ENCODE measurements at places on chromosomes 1 and 21.

- DNase-seq: no peak
- no peaks in the 10 kb centered on the region for H3K36me3 ChIP-seq
- no peak overlapping the region for H3K4me3 ChIP-seq
- no peak overlapping the region for H3K27ac ChIP-seq
- H3K27me3 ChIP-seq: no peaks in the 10 kb centered on the region
These were observed 665.8 kb downstream of the PLPP3 start for GRCh38 chr1:55913565-55913964.

- peaks cover 48% of the 10 kb centered on the region for H3K36me3 ChIP-seq
- peaks cover 97% of the 10 kb centered on the region for H3K4me1 ChIP-seq
- no peak for DNase-seq
- peak overlapping the region; percentile 95 for H3K27ac ChIP-seq
- no peaks in the 10 kb centered on the region for H3K27me3 ChIP-seq
These were observed 29.5 kb downstream of the CD247 start for GRCh38 chr1:167488786-167489185.

DNA sequence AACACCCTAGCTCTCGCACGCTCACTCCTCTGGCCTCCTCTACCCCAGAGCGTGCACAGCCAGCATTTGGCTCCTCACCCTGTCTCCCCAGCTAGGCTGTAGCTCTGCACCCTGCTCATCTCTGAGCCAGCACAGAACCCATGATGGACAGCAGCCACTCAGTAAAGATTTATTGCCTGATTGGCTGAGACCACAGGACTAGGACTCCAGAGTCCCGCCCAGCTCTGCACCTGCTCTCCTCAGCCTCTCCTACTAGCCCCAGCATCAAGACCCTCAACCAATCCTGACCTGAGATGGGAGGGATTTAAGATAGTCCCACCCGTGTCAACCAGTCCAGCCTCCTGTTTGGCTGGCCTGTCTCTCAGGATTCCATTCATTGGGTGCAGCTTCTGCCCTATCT is 9.3 kb downstream of the C1QB start:
- H3K4me3 ChIP-seq: no peak overlapping the region
- no peak overlapping the region for H3K27ac ChIP-seq
- DNase-seq: no peak
- no peaks in the 10 kb centered on the region for H3K4me1 ChIP-seq
- peaks cover 18% of the 10 kb centered on the region for H3K27me3 ChIP-seq
- no peaks in the 10 kb centered on the region for H3K36me3 ChIP-seq

DNA sequence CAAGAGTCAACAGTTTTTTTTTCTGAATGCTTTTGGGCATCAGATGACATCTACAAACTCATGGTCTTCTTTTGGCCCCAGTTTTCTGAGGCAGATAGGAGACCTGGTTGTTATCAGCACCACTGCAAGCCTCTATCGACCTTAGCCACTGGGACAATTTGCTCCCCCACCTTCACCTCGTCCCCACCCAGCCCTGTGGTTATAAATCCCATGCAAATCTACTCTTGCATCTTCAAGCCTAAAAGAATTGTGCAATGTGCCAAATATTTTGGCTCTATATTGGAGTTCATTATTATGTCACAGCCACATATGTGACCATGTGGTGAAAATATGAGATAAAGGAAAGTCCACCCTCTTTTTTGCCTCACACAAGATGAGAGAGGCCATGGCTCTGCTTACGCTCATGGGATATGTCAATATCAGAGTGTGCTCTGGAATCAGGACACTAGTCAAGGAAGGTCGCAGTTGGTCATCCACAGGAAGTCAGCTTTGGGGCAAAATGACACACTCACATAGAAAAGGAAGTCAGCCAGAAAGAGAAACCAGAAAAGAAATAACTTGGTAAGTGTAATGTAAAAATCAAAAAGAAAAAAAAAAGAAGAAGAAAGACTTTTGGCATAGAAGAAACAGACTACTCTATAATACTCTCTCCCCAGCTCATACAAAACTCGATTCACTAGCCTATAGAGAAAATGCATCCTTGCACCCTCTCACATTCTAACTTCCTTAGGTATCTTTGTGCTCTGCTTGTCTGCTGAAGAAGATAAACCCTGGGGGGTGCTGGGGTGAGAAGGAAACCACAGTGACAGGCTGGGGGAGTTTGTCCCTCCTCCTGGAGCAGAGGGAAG is 21.2 kb downstream of the SLC30A10 start:
- DNase-seq: no peak
- H3K27me3 ChIP-seq: peaks cover 6% of the 10 kb centered on the region
- no peak overlapping the region for H3K27ac ChIP-seq
- no peak overlapping the region for H3K4me3 ChIP-seq
- H3K36me3 ChIP-seq: no peaks in the 10 kb centered on the region

GRCh38 chr1:228540161-228540917 is 53.2 kb downstream of the RNF187 start:
- H3K27me3 ChIP-seq: peaks cover 39% of the 10 kb centered on the region
- no peak for DNase-seq
- no peak overlapping the region for H3K27ac ChIP-seq
- no peaks in the 10 kb centered on the region for H3K4me1 ChIP-seq
- H3K4me3 ChIP-seq: no peak overlapping the region
- H3K36me3 ChIP-seq: peaks cover 2% of the 10 kb centered on the region

GRCh38 chr1:27469334-27469733 is 20.6 kb downstream of the WASF2 start:
- H3K36me3 ChIP-seq: no peaks in the 10 kb centered on the region
- H3K27ac ChIP-seq: peak overlapping the region; percentile 44
- no peaks in the 10 kb centered on the region for H3K27me3 ChIP-seq
- H3K4me1 ChIP-seq: peaks cover 73% of the 10 kb centered on the region
- H3K4me3 ChIP-seq: no peak overlapping the region

DNA sequence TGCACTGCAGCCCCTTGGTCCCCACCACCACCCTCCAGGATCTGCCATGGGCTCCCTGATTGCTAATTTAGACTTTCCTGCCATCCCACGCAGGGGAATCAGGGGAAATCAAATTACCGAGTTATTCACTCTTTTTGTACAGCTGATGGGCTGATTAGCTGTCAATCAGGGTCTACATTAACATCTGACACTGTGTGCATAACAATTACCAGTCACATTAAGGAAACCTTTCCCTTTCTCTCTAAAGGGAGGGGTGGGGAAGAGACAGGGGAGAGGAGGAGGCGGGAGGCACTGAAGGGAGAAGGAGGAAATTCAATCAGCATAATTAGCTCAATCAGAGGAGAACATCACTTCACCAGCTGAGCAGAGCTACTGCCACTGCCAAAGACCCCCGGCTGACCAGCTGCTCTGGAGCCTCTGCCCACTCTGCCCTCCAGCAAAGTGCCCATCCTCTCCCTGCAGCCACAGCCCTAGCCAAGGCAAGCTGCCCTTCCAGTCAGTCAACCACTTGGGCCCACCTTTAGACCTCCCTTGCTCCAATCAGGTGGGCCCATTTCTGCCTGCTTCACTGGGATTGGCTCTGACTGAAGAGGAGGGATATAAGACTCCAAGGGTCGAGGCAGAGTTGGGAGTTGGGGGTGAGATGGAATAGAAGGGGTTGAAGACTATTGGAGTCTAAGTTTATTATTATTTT is 199.3 kb upstream of the ZC3H12A start:
- H3K27me3 ChIP-seq: peaks cover 23% of the 10 kb centered on the region
- no peaks in the 10 kb centered on the region for H3K4me1 ChIP-seq
- H3K4me3 ChIP-seq: no peak overlapping the region
- H3K27ac ChIP-seq: no peak overlapping the region
- no peak for DNase-seq
- H3K36me3 ChIP-seq: peaks cover 9% of the 10 kb centered on the region

GRCh38 chr1:9603307-9603706 is 14.6 kb downstream of the TMEM201 start:
- no peak for DNase-seq
- no peaks in the 10 kb centered on the region for H3K4me1 ChIP-seq
- H3K27ac ChIP-seq: no peak overlapping the region
- H3K4me3 ChIP-seq: no peak overlapping the region
- H3K27me3 ChIP-seq: no peaks in the 10 kb centered on the region
- H3K36me3 ChIP-seq: peaks cover 22% of the 10 kb centered on the region

DNA sequence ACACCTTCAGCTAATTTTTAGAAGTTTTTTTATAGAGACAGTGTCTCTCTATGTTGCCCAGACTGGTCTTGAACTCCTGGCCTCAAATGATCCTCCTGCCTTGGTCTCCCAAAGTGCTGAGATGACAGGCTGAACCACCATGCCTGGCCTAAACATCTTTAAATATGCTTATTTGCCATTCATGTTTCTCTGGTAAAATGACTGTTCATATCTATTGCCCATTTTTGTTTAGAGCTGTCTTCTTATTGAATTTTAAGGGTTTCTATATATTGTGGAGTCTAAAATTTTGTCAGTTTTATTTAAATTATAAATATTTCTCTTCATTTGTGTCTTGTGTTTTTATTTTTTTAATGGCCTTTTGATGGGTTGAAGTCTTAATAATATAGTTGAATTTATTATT is 3.0 kb upstream of the PM20D1 start:
- no peak overlapping the region for H3K4me3 ChIP-seq
- no peaks in the 10 kb centered on the region for H3K27me3 ChIP-seq
- H3K27ac ChIP-seq: no peak overlapping the region
- DNase-seq: no peak
- peaks cover 10% of the 10 kb centered on the region for H3K4me1 ChIP-seq

DNA sequence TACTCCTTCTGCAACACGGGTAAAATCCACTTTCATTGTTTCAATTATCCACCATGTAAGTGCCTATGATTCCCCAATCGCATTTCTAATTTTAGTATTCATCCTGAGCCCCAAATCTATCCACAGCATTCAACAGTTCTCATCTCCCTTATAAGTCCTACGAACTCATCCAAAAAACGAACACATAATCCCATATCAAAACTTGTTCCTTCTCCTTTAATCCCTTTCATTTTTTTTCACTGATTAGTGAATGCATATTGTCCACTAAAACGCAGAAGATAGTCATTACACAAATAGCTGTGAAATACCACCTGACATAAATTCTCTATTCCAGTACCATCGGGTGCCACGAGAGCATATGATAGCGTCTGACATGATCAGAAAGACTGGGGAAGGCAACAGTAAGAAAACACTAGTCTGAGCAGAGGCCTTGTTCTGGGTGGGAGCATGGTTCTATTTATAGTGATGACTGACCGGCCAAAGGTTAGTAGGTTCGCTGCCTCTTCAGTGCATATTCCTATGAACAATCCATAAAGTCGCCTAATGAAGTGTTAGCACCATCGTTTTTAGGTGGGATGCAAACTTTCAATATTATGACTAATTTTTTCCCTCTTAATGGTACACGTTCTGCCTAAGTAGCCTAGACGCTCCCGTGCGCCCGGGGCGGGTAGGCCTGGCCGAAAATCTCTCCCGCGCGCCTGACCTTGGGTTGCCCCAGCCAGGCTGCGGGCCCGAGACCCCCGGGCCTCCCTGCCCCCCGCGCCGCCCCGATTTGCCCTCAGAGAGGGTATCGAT is 648 bp downstream of the ATP5PF start:
- H3K36me3 ChIP-seq: peaks cover 31% of the 10 kb centered on the region
- H3K4me1 ChIP-seq: peaks cover 51% of the 10 kb centered on the region
- peak; percentile 4 for DNase-seq
- peak overlapping the region; percentile 93 for H3K4me3 ChIP-seq
- peak overlapping the region; percentile 100 for H3K27ac ChIP-seq
- no peaks in the 10 kb centered on the region for H3K27me3 ChIP-seq

- H3K4me1 ChIP-seq: no peaks in the 10 kb centered on the region
- DNase-seq: no peak
- H3K4me3 ChIP-seq: no peak overlapping the region
- H3K36me3 ChIP-seq: peaks cover under 1% of the 10 kb centered on the region
- H3K27me3 ChIP-seq: peaks cover 14% of the 10 kb centered on the region
These were observed 273.8 kb downstream of the MATN1 start for GRCh38 chr1:30449428-30450147.

DNA sequence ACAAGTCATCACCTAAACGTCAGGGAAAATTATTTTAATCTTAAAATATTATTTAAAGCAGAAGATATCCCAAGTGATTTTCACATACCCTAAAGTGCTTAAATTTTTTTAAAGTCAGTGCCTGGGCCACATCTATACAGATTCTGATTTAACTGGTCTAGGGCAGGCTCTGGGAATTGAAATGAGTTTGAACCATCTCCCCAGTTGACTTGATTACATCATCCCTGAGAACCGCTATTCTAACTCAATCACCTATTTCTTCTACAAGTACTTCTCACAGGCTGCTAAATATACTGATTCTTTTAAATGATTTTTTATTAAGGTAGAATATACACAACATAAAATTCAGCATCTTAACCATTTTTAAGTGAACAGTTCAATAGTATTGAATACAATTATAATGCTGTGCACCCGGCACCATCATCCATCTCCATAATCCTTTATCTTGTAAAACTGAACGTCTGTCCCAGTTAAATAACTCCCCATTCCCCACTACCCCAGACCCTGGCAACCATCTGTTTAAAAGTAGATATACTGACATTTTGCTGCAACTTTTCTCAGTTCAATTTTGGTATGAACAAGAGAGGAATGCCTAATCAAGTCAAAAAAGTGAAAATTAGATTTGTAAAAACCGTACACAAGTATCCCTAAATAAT is 19.5 kb downstream of the GART start:
- no peaks in the 10 kb centered on the region for H3K4me1 ChIP-seq
- H3K36me3 ChIP-seq: no peaks in the 10 kb centered on the region
- DNase-seq: no peak

DNA sequence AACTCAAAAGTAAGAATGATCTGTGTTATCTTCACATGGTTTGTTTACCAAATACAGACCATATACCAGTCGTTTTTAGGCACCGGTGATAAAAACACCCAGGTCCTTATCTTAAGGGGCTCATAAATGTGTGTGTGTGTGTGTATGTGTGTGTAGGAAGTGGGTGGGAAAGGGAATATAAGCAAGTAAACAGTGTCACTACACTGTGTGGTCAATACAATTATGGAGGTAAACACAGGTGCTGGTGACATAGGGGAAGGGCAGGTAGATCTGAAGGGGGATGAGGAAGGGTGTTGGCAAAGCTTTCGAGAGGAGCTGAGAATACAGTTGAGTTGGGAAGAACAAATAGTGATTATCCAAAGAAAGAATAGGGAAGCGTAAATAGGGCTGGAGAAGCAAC is 19.1 kb upstream of the MRPS6 start:
- no peaks in the 10 kb centered on the region for H3K36me3 ChIP-seq
- H3K27me3 ChIP-seq: no peaks in the 10 kb centered on the region
- no peak for DNase-seq
- H3K4me1 ChIP-seq: no peaks in the 10 kb centered on the region
- no peak overlapping the region for H3K27ac ChIP-seq
- no peak overlapping the region for H3K4me3 ChIP-seq

GRCh38 chr1:26684763-26685508 is 10.9 kb upstream of the ARID1A start:
- H3K4me3 ChIP-seq: no peak overlapping the region
- peaks cover 9% of the 10 kb centered on the region for H3K4me1 ChIP-seq
- H3K27me3 ChIP-seq: no peaks in the 10 kb centered on the region
- DNase-seq: no peak
- no peak overlapping the region for H3K27ac ChIP-seq

GRCh38 chr1:109020693-109021257 is 21.1 kb downstream of the WDR47 start:
- no peak overlapping the region for H3K27ac ChIP-seq
- peaks cover 11% of the 10 kb centered on the region for H3K36me3 ChIP-seq
- no peaks in the 10 kb centered on the region for H3K4me1 ChIP-seq
- no peak overlapping the region for H3K4me3 ChIP-seq
- no peaks in the 10 kb centered on the region for H3K27me3 ChIP-seq
